GM23338 (cell line): ENCODE measurements at places on chromosomes 2 and 18. TPM values are rescaled to one million over a fixed set of nuclear protein-coding genes. Genes with fewer than 3 reads are reported as not detected.

Gene FAM98A
- polyA plus RNA-seq: 148 and 149 TPM in 2 replicates

Gene PROKR1
- 0.61 and 1.1 TPM in 2 replicates for polyA plus RNA-seq

Gene MSTN
- not detected in 2 replicates for polyA plus RNA-seq

GRCh38 chr2:54681416-54681815, 42.0 kb upstream of the EML6 start:
- no peaks in the 10 kb centered on the region for H3K4me1 ChIP-seq
- H3K27me3 ChIP-seq: no peaks in the 10 kb centered on the region
- no peak overlapping the region for H3K4me3 ChIP-seq
- no peak overlapping the region for H3K27ac ChIP-seq

DNA sequence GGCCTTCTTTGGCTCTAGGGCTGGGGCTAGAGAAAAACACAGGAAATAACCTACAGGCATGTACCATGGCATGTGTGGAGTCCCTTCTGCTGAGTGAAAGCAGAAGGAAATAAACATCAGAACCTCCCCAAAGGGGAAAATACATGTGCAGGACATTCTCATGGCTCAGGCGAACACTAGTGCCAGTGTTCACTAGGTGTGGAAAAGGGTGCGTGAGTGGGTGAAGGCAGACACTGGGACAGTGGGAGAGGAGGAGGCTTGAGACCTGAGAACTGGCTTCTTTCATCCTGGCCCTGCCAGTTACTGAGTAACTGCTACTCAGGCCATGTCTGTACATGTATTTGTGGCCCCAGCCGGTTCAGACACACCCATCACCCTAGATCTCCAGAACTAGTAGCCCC, 268.2 kb downstream of the PRKCE start:
- no peaks in the 10 kb centered on the region for H3K4me1 ChIP-seq
- no peak overlapping the region for H3K4me3 ChIP-seq
- H3K27me3 ChIP-seq: no peaks in the 10 kb centered on the region

DNA sequence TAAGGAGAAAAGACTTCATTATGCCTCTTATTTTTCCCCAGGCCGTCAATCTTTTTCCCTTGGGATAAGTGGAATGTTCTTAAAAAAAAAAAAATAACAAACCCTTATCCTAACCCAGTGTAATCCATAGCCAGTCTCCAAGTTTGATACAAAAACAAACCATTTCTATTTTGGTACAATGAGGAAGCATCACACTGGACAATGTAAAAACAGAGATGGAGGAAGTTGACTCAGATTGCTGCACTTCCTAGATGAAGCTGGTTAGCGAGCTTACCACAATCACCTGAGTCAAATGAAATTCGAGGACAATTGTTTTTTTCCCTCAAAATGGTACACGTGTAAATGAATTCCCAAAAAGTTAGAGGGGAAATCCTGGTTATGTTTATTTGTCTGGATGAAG, 259.7 kb downstream of the TCF4 start:
- no peaks in the 10 kb centered on the region for H3K36me3 ChIP-seq
- H3K4me3 ChIP-seq: no peak overlapping the region
- H3K4me1 ChIP-seq: peaks cover 19% of the 10 kb centered on the region
- no peak for DNase-seq
